Upper lobe of left lung (tissue), 6 donors: ENCODE measurements at places on chromosomes 3 and 15.
A peak's percentile ranks its signal among the peaks of the same experiment; 100 is the strongest.

GRCh38 chr3:45199837-45200648 lies 26.0 kb downstream of the TMEM158 start:
- no peak overlapping the region for H3K27ac ChIP-seq
- no peaks in the 10 kb centered on the region for H3K36me3 ChIP-seq
- DNase-seq: peak; percentile 32

DNA sequence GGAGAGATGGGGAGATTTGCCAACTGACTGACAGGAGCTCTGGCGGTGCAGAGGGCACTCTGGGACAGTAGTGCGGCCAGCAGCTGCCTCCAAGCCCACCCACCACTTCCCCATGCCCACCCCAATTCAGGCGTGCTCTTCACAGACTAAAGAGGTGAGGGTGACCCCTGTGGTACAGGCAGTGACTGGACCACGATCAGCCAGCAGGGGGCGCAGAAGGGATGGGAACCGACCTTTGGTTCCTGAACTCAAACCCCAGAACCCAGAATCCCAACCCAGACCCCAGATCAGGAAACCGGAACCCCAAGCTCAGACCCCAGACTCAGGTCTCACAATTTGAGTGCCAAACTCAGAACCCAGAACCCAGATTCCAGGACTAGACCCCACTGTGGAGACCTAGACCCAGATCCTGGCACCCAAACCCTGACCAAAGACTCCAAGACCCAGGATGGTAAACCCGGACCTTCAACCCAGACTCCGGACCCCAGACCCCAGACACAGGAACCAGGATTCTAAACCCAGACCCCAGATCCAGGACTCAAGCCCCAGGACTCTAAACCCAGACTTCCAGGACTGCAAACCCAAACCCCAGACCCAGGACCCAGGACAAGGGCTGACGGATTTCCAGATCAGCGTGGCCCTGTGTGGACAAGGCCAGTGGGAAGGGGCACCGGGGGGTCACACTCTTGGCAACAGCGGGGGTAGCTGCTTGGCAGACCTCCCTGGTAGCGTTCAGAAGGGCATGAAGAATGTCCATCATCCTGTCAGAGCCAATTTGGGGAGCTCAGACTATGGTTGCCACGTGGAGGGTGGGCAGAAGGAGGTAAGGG lies 3.7 kb upstream of the MYL3 start:
- H3K36me3 ChIP-seq: no peaks in the 10 kb centered on the region
- peak overlapping the region; percentile 76 for H3K27ac ChIP-seq
- H3K4me1 ChIP-seq: peaks cover 44% of the 10 kb centered on the region
- no peak overlapping the region for H3K4me3 ChIP-seq
- H3K27me3 ChIP-seq: no peaks in the 10 kb centered on the region

DNA sequence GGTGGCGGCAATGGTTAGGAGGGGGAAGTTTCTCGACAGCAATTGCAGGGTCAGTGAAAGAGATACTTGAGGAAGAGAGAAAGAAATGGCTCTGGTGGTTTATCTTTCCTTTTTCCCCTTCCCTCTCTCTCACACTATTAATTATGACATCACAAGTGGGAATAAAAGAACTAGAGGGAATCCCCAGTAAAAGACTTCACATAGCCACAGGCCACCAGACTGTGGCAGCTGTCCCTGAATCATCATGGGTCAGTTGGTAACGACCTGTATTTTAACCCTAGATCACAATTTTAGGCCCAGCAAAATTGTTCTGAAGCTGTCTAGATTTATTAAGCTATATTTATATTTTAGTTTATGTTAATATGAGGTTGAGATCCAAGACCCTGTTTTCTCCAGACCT lies 40.3 kb downstream of the MBNL1 start:
- H3K36me3 ChIP-seq: peaks cover 7% of the 10 kb centered on the region
- H3K4me3 ChIP-seq: no peak overlapping the region
- DNase-seq: no peak
- peak overlapping the region; percentile 73 for H3K27ac ChIP-seq
- H3K27me3 ChIP-seq: no peaks in the 10 kb centered on the region

- H3K4me3 ChIP-seq: peak overlapping the region; percentile 50
- no peaks in the 10 kb centered on the region for H3K36me3 ChIP-seq
- DNase-seq: peak; percentile 82
- no peaks in the 10 kb centered on the region for H3K27me3 ChIP-seq
Measured at GRCh38 chr3:57169872-57170623, 4.9 kb upstream of the IL17RD start.

DNA sequence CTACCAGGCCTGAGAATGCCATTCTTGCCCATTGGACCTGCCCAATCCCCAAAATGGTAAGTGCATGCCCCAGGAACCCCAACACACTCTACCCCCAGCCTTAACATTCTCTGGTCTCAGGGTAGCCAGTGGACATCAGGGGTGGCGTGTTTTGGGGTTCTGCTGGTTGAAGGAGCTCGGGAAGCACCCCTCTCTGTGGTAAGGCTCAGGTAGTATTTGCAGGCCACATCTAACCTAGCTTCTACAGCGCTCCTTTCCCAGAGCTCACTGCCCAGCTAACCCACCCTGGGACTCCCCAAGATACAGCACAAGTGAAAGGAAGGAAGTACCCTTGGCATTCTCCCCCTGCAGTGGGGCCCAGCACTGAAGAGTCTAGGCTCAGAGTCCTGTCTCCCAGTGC lies 19.8 kb downstream of the NMNAT3 start:
- H3K4me1 ChIP-seq: no peaks in the 10 kb centered on the region
- H3K27me3 ChIP-seq: no peaks in the 10 kb centered on the region
- H3K27ac ChIP-seq: no peak overlapping the region

DNA sequence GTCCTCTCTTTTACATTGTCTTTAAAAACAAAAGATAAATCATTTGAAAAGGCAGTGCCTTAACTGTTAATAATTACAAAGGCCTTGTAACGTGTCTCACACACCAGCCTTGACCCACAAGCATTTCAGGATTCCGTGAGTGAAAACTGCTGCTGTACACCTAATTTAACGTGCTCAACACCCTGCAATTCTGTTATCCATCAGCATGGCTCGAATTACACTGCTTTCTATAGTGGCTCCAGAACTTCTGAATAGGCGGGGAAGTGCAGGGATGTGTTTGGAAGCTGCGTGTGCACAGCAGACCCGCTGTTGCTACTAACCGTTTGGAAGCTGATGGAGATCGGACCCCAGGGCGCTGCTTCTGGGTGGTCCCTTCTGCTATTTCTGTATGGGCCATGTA lies 9.9 kb upstream of the ETFA start:
- H3K4me1 ChIP-seq: no peaks in the 10 kb centered on the region
- no peak overlapping the region for H3K27ac ChIP-seq
- no peaks in the 10 kb centered on the region for H3K36me3 ChIP-seq
- no peak overlapping the region for H3K4me3 ChIP-seq
- no peaks in the 10 kb centered on the region for H3K27me3 ChIP-seq
- DNase-seq: no peak

DNA sequence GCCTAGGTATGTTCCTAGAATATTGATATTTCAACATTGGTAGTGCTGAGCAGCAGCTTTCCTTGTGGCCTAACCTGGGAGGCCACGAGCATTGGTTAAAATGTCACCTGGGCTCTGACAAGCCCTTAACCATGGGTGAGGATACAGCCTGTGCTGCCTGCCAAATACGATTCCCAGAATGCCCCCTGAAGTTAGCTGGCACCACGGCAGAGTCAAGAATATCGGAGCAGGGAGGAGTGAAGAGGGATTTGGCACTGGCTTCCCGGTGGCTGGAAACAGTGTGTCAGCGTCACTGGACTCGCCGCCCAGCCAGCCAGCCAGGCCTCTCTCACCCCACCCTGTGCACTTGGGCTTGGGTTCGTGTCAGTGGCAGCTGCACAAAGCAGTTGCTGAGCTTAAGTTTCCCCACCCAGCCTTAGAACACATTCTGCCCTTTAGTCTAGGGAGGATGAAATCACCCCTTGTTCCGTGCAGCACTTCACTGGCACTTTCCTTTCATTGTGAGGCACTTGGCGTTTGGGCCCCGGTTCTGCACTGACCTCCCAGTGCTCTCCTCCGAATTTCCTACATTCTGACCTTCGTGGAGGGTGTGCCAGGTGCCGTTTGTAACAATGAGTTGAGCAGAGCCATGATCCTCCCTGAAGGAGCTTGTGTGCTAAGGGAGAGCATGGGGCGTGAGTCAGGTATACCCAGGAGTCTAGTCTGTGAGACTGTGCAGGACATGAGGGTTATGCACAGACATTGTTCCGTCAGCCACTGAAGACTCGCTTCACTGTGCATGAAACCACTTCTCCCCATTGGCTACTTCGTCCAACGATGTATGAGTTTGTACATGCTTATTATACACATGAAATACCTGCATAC lies 152.8 kb upstream of the BHLHE40 start:
- no peak overlapping the region for H3K4me3 ChIP-seq
- no peaks in the 10 kb centered on the region for H3K27me3 ChIP-seq
- peak overlapping the region; percentile 77 for H3K27ac ChIP-seq
- DNase-seq: peak; percentile 82
- peaks cover 39% of the 10 kb centered on the region for H3K4me1 ChIP-seq
- peaks cover 4% of the 10 kb centered on the region for H3K36me3 ChIP-seq

DNA sequence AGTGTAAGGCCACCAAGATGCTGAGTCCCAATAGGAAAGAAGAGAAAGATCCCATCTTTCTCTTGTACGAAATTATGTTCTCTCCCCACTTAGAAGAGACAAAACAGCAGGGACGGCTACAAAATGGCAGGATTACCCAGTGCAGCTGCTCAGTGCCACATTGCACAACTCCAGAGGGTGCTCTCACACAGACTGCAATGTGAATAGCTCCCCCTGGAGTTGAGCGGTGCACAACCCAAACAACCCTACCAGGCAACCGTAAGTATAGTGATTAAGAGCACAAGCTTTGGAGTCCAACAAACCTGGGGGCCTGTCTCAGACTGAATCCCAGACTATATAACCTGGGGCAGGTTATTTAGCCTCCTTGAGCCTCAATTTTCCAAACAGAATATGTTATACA lies 3.1 kb upstream of the BHLHE40 start:
- no peak overlapping the region for H3K4me3 ChIP-seq
- no peaks in the 10 kb centered on the region for H3K36me3 ChIP-seq
- peak; percentile 92 for DNase-seq
- H3K27ac ChIP-seq: peak overlapping the region; percentile 100
- H3K27me3 ChIP-seq: no peaks in the 10 kb centered on the region
- H3K4me1 ChIP-seq: peaks cover 22% of the 10 kb centered on the region

GRCh38 chr15:31852933-31853799 lies 177.1 kb upstream of the CHRNA7 start:
- no peaks in the 10 kb centered on the region for H3K36me3 ChIP-seq
- no peaks in the 10 kb centered on the region for H3K4me1 ChIP-seq
- no peak overlapping the region for H3K27ac ChIP-seq
- H3K4me3 ChIP-seq: no peak overlapping the region
- no peak for DNase-seq

DNA sequence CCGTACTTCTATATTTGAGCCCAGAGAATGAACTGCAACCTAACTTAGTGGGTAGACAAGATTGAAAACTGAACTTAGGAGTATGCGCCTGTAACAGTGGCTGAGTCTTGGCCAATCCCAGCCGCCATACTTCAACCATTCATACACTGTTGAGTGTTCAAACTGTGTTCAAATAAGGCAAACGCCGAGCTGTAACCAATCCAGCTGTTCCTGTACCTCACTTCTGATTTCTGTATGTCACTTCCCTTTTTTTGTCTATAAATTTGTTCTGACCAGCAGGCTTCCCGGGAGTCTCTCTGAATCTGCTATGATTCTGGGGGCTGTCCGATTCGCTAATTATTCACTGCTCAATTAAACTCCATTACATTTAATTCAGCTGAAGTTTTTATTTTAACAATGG lies 58.6 kb upstream of the TPM1 start:
- no peak overlapping the region for H3K4me3 ChIP-seq
- no peak for DNase-seq
- H3K36me3 ChIP-seq: no peaks in the 10 kb centered on the region
- no peak overlapping the region for H3K27ac ChIP-seq

- no peak overlapping the region for H3K4me3 ChIP-seq
- H3K4me1 ChIP-seq: peaks cover 12% of the 10 kb centered on the region
- H3K27me3 ChIP-seq: no peaks in the 10 kb centered on the region
- DNase-seq: no peak
- no peak overlapping the region for H3K27ac ChIP-seq
Measured at GRCh38 chr3:101518421-101518871, 5.4 kb upstream of the SENP7 start.

DNA sequence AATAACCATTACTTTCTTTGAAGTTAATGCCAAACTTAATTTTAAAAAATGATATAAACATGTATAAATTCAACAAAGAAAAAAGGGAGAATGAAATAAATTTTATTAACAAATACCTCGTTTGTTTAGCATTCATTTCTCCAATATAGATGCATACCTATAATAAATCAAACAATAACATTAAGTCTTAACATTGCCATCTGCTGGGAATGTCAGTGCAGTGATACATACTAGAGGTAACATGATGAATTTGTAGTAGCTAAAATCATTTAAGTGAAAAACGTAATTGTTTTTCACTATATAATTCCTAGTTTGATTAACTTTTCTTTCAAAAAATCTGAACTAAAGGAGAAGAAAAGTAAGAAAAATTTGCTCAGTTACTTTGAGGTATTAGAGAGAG lies 340.2 kb upstream of the CBLB start:
- no peaks in the 10 kb centered on the region for H3K27me3 ChIP-seq
- H3K4me1 ChIP-seq: peaks cover 6% of the 10 kb centered on the region
- no peak for DNase-seq
- H3K27ac ChIP-seq: no peak overlapping the region
- H3K4me3 ChIP-seq: no peak overlapping the region

- no peaks in the 10 kb centered on the region for H3K36me3 ChIP-seq
- no peak overlapping the region for H3K27ac ChIP-seq
- no peak for DNase-seq
- H3K4me1 ChIP-seq: peaks cover 13% of the 10 kb centered on the region
- H3K27me3 ChIP-seq: no peaks in the 10 kb centered on the region
- H3K4me3 ChIP-seq: no peak overlapping the region
Measured at GRCh38 chr3:168086541-168087260, 9.0 kb downstream of the GOLIM4 start.

GRCh38 chr3:161409069-161409468 lies 37.8 kb upstream of the SPTSSB start:
- H3K4me1 ChIP-seq: no peaks in the 10 kb centered on the region
- H3K27me3 ChIP-seq: no peaks in the 10 kb centered on the region
- no peak overlapping the region for H3K27ac ChIP-seq

- H3K4me1 ChIP-seq: no peaks in the 10 kb centered on the region
- no peak overlapping the region for H3K27ac ChIP-seq
- no peak for DNase-seq
- no peaks in the 10 kb centered on the region for H3K27me3 ChIP-seq
- H3K4me3 ChIP-seq: peak overlapping the region; percentile 8
- no peaks in the 10 kb centered on the region for H3K36me3 ChIP-seq
Measured at GRCh38 chr3:182730675-182731042, 62.6 kb upstream of the ATP11B start.

DNA sequence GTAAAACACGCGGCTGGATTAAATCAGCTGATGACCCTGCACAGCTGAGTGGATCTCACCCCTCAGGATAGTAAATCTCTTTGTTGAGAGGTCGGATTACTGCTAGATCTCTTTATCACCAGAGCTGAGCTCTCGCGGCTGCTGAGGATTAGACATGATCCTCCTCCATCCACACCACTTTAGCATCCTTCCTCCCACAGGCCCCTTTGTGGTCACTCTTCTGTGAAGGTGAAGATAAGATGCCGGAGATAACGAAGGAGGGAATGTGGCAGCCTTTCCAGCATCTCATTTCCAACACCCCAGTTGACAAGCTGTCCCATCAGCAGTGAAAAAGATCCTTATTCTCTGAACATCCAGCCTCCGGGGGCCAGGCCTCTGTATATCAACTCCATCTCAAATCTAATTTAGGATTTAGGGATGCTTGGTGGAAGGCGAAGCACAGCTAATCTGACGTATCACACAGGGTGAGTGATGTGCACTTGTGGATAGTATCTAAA lies 47.5 kb upstream of the SELENOK start:
- DNase-seq: no peak
- H3K27me3 ChIP-seq: no peaks in the 10 kb centered on the region
- H3K4me3 ChIP-seq: no peak overlapping the region

- H3K27me3 ChIP-seq: no peaks in the 10 kb centered on the region
- peaks cover 6% of the 10 kb centered on the region for H3K4me1 ChIP-seq
- H3K36me3 ChIP-seq: no peaks in the 10 kb centered on the region
- H3K4me3 ChIP-seq: no peak overlapping the region
- DNase-seq: peak; percentile 53
Measured at GRCh38 chr3:187319699-187320302, 28.3 kb upstream of the MASP1 start.
